ENCODE measurements at places on chromosomes 1 and 21.

- DNase-seq, result no peak
Observed at GRCh38 chr21:37909936-37910335, 6.3 kb downstream of the KCNJ6 start.

DNA sequence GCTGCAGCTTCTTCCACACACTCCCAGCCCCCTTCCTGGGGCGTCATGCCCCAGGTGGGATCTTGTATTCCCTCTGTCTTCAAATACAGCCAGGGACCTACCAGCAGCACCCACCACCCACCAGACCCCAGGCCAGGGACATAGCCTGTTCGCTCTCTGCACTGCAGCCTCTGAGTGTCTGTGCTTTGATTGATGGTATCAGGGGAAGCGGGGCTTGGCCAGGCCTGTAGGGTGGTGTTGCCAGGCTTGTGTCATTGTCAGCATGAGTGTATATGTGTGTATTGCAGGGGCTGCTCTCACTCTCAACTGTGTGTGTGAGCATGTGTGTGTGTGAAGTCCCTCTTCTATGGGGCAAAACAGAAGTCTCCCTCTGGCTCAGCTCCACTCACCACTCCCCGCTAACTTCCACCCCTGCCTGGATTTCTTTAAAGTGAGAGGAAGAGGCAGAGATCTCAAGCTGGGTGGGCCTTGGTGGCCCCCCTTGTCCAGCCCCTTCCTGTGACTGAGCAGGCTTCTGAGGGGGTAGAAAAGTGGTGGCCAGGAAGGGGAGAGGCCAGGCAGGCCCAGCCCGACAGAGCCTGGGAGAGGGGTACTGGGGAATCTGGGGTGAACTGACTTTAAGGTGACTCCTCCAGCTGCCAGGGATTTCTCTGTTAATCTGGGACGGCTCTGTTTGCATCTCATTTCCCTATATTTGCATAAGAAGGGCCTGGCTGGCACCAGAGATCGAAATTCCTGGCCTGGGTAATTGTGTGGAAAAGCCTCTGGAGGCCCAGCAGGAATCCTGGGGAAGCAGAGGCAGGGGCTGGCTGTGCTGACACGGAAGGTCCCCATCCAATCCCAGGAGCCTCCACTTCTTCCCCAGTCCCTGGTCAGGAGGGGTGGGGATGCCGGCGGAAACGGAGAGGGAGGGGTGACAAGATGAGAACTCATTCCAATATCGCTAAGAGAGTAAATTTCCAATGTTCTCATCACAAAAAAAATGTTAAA is 18.6 kb upstream of the ADGRB2 start:
- DNase-seq, result no peak

- no peak for DNase-seq
Observed at GRCh38 chr1:165896277-165896676, 68.9 kb downstream of the UCK2 start.

DNA sequence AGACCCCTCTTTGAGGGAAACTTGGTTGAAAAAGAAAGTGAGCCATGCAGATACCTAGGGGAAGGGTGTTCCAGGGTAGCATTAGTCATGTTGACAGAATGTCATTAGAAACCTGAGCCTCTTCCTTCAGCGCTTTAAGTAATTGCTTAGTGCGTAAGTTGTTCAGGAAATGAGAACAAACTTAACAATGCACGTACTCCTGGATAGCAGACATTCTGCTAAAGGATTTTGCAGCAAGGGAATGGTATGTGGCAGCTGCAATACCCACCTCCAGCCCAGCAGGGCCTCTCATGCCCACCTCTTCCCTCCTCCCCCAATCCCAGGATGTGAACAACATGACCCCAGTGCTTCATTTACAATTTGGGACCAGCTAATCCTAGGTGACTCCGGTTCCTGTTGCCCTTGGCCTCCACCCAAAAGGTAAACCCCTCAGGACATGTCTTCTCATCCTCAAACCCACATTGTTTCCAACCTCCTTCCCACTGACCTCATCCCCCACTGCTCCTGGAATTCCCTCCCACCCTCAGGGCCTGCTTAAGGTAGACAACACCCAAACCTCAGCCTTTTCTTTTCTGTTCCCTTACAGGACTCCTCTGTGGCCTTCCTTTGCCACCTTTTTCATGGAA is 98.0 kb upstream of the BCAR3 start:
- no peak for DNase-seq

GRCh38 chr1:68204977-68205630 is 27.2 kb downstream of the WLS start:
- no peak for DNase-seq

DNA sequence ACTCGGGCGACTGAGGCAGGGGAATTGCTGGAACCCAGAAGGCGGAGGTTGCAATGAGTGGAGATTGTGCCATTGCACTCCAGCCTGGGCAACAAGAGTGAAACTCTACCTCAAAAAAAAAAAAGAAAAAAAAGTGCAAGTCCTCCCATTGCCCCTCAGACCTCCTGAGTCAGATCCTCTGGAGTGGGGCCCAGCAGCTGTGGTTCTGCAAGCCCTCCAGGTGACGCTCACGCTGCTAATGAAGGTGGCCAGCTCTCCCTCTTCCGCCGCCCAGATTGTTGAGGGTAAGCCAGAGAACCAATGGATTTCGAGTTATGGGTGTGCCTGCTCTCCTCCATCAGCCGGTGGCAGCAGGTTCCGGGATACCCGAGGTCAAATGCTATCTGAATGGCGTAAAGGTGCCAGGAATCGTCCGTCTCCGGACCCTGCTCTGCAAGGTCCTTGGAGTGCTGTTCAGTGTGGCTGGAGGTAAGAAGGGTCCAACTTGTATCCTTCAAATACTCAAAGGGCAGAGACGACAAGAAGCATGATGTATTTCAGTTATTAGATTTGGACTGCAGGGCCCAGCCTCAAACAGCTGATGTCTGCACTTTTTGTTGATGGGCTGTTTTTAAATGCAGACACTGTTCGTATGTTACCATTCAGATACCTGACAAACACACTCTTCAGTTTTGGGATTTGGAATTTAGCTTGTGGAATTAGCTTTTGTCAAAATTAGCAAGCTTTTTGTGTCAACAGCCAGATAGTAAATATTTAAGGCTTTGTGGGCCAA is 17.6 kb downstream of the CLCN6 start:
- DNase-seq, result no peak

DNA sequence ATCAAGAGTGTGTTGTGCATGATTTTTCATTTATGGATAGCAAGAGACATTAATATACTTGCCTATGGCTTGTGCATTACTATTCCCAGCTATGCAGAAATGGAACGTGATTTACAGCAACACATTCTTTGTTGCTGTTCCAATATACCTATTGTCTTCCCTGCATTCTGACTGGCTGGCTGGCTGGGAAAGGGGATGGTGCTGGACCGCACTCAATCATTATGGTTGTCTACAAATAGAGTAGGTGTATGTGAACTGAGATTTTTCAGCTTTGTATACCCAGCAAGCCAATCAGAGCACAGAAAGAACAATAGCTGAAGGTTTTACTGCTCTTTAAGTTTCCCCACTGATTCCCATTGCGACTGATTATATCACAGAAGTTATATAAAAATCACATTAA is 167.5 kb downstream of the ATG4C start:
- DNase-seq, result no peak

DNA sequence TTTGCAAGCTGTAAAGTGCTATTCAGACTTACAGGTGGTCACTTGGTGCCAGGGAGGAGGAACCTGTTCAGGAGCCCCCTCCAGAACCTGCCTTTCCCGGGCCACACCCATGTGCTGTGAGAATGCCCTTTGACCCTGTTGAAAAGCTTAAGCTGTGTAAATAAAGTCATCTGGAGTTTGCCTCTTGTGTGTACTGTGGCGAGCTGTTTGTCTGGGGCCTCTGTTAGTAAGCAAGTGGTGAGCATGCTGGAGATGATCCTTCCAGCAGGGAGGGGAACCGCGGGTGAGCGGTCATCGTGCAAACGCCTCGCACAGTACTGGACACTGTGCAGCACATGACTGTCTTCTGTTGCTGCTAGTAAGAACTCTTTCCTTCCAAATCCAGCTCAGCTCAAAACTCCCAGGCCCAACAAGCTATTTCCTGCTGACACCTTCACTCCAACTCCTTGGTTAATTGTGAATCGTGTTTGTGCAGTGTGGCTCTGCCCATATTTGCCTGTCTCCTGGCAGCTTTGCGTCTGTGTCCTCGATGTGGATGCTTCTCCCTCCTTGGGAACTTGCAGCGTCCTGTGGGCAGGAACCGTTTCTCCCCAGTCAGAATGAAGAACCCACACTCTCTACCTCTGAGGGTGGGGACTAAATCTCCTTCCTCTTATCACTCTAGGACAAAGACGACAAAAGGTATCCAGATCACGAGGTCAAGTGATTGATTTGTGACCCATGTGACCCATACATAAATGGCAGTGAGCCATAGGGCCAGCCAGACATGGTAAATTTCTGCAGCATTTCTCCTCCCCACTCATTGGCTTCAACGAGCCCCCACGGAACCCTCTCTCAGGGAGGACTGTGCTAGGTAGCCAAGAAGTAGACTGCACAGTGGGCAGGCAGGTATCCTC is 13.9 kb upstream of the BTG2 start:
- DNase-seq, result no peak

DNA sequence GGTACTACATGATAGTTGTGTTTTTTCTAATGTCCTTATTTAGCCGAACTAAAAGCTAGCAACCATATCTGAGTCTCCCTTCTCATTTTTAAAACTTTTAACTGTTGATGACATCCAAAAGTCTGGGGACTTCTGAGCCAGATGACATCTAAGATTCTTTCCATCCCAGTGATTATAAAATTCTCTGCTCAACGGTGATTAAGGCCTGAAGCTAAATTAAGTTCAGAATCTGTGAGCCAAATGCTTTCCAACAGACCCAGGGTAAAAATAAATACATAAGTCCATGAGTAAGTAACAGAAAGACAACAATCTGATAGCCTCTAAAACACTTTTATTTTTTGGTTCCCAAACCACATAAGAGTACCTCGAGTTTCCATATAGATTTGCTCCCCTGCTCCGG is 13.1 kb upstream of the PTP4A2 start:
- no peak for DNase-seq

DNA sequence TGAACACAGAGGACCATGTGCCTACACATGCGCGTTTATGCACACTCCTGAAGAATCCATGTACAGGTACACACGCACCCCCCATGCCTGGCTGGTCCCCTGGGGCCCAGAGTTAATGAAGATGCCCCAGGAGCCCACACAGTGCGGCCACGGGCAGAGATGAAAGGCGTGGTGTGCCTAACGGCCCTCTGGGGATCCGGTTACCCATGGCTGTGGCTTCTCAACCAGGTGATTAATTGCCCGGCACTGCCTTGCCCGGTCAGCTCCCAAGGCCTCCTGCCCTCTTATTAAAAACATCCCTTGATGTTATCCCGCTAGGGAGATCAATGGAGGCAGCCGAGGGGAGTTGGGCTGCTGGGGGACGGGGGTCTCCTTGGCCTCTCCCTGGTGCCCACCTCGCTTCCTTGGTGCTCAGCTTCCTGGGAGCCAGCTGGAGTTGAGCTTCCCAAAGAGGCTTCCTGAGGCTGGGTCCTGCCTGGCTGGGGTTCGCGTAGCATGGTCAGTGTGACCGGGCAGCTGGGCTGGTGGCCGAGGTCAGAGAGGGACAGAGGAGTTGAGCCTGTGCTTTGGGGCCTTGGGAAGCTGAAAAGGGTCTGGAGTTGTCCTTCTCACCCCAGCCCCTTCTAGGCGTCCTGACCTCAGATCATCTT is 75.0 kb upstream of the WNT4 start:
- DNase-seq, result no peak

- DNase-seq, result no peak
Observed at GRCh38 chr1:109365642-109366204, 32.0 kb downstream of the SORT1 start.

GRCh38 chr1:174996476-174996875 is 3.3 kb upstream of the CACYBP start:
- DNase-seq, result no peak

- DNase-seq, result no peak
Observed at GRCh38 chr1:26949926-26950319, 10.3 kb downstream of the KDF1 start.

DNA sequence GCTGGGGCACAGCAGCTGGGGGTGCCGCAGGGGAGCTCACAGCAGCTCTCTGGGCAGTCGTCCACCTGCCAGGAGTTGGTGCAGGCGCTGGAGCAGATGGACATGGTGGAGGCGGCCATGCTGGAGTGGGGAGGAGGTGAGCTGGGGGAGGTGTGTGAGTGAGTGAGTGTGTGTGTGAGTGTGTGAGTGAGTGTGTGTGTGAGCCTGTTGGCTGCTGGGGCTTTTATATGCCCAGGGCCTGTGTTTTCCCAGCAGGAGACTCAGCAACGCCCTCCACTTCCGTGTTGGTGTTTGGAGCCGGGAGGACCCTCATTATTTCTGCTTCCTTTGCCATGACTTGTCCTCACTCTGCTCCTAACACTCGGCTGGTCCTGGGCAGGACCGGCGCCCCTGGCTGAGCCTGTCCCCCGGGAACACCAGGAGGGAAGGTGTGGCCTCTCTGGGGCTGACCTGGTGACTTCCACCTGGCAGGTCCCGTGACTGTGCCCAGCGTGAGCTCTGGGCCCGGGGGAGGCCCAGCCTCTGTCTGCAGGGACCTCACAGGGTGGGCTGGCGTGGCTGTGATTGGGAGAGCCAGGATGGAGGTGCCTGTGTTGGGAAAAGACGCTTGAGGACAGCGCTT is at the start of gene KRTAP10-2:
KRTAP10-2 (minus strand) TSS at position 166 of the 622 bp plus-strand sequence; CDS start at position 119, 47 bp downstream.
- DNase-seq, result no peak
